ENCODE measurements at places on chromosomes 2 and 18.

- no peak for DNase-seq
Observed at GRCh38 chr2:101112772-101113157, 38.4 kb downstream of the TBC1D8 start.

DNA sequence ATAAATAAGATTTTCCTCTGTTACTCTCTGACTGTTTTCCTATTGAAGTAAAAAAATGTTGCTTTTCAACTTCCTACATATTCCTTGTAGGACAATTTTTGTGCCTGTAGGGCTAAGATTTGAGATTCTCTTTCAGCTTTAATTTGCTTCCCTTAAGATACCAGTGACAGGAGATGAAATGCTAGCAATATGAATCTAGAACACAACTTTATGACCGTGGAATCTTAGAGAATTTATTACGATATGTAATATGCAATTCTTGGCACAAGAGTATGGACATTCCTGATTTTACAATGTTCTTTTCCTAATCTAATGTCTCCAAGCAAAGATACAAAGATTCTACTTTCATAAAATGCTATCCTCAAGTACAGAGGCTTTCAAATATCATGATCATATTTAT lies 180.9 kb downstream of the KCNE4 start:
- DNase-seq, result no peak

GRCh38 chr18:43950062-43950461 lies 672.8 kb upstream of the SYT4 start:
- no peak for DNase-seq

- DNase-seq, result no peak
Observed at GRCh38 chr18:62435435-62436031, 87.3 kb upstream of the ZCCHC2 start.

DNA sequence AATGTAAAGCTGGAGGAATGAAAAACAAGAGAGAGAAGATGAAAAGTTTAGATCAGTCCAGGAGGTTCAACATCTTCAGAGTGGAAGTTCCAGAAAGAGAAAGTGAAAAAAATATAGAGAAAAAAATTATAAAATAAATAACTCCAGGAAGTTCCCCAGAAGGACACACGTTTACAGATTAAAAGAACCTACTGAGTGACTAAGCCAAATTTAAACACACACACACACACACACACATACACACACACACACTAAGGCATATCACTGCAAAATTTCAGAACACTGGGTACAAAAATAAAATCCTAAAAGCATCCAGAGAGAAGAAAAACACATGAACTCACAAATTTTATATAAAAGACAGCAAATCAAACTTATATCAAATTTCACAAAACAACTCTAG lies 85.9 kb upstream of the PMAIP1 start:
- no peak for DNase-seq

- no peak for DNase-seq
Observed at GRCh38 chr2:168731002-168731401, 71.4 kb upstream of the NOSTRIN start.

- DNase-seq, result no peak
Observed at GRCh38 chr2:191857259-191857805, 10.4 kb upstream of the CAVIN2 start.

DNA sequence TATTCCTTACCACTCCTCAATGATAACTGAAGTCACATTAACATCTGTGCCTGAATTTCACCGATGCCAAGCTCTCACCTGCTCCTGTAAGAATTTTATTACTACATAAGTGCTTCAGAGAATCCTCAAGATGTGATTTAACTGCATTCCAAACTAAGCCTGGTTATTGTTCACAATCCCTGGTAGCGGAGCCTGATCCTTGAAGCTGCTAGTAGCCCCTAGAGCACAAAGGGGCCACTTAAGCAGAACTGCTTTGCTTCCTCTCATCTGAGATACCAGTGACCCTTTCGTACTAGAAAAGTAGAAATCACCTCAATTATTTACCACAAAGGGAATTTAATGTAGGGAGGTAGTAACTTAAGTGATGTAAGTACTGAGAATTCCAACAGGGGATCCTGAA lies 529.6 kb downstream of the CPS1 start:
- DNase-seq, result no peak

DNA sequence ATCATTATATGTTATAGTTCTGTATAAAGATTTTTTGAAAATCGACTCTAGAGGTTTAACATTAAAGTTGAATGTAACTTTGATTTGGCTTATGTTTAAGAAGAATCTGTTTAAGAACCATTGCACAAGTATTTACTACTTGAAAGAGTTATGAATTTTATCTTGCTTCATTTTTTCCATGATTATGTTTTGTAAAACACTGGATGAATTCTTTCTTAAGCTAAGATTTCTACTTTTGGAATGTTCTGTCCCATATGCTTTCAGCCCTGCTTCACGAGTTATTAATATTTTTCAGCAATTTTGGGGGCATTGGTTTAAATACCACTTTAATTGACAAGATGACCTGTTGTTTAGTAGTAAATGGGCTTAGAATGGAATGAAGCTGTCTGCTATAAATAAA lies 56.7 kb upstream of the STON1 start:
- DNase-seq, result no peak

GRCh38 chr2:198141726-198142125 lies 337.3 kb downstream of the PLCL1 start:
- no peak for DNase-seq

DNA sequence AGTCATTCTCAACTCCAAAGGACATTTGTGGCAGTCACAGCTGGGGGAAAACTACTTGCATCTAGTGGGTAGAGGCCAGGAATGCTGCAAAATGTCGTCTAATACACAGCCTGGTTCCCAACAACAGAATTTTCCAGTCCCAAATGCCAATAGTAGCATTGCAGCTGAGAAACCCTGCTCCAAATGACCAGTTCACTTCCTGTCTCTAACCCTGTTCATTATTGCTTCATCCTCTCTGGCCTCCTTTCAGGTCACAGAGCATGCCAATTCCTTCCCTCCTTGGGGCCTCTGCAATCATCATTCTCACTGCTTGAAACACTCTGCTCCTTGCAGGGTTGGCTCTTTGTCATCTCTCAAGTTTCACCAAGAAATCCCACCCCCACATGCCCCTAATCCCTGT lies 139.1 kb downstream of the IRS1 start:
- DNase-seq, result no peak

DNA sequence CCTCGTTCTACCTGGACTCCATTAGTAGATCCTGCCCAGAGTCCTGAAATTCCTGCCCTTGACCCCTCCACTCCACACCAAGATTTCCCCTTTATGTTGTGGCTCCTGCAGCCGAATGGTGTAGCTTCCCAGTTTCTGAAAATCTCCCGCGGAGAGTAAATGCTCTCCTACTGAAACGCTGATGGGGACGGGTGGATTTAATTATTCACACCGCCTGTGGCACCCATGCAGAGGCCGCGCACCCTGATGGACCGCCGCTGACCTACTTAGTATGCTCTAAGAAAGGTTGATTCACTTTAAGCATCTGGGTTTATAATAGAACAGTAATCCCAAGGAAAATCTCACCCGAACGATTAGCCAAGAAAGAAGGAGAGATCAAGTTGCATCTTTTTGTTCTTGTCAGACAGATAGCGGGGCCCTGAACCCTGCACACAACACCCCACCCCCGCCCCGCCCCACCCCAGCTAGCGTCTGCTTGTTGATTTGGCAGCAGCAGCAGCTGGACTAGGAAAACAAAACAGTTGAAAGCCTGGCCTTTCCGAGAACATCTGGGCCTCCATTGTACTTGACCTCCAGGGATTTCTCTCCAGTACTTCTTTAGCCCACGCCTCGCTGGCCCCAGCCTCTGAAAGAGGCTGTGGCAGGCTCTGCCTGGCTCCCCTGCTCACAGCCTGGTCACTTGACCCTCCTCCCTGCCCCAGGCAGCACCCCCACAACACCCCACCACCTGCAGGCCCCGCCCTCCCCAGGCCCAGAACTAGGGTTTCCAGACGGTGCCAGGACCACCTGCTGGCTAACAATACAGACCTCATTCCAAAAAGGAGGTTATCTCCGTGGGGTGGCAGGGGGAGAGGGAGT lies 53.6 kb downstream of the DPYSL5 start:
- no peak for DNase-seq

GRCh38 chr2:1651121-1652033 lies 92.9 kb downstream of the PXDN start:
- no peak for DNase-seq

DNA sequence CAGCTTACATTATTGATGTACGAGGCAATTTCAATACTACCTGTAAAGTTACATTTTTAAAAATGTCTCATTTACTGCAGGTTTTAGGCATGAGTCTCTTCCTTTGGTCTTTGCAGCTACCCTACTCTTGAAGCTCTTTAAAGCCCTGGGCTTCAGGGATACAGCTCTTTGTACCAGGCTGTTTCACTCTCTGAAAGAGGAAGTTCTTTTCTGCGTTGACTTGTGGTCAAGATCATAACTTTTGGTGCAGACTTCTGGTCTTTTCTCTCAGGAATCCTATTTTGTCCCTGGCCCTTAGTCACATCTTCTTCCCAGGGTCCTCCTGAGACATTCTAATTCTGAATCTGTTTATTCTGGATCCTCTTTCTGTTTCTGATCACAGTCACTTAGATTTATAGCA lies 16.6 kb upstream of the HRH4 start:
- no peak for DNase-seq

Data from NCI-H2107 (cell line).